ENCODE measurements at places on chromosomes 4 and X. TPM values are rescaled to one million over a fixed set of nuclear protein-coding genes. Genes with fewer than 3 reads are reported as not detected.

Gene ANAPC10
- 33.3 TPM for total RNA-seq

Gene GPR119
- total RNA-seq = not detected

Gene RBM46
- 0.36 TPM for total RNA-seq

Gene PAGE2B
- total RNA-seq = not detected

Gene LEF1
- 151 TPM for total RNA-seq

Gene EPHA5
- 12.8 TPM for total RNA-seq

Gene ALG13
- total RNA-seq = 30.6 TPM
